ENCODE measurements at places on chromosomes 4 and X.

GRCh38 chrX:119648421-119648775, 42.2 kb upstream of the NKRF start:
- DNase-seq, result no peak

DNA sequence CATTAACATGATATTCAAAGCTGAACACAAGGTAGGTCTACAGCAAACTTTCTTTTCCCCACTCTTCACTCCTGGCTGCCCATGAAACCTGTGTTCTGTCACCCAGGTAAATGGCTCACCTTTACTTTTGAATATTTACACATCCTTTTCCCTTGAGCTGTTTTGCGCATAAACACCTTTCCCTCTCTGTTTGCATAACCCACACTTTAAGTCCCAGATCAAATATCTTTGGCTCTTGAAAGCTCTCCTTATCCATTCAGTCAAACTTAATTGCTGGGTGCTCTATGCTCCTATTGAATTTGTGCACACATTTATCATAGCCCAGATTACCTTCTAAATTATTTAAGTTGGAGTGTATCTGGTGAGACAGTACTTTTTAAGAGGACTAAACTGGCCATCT, 51.7 kb upstream of the ATP8A1 start:
- DNase-seq, result no peak

DNA sequence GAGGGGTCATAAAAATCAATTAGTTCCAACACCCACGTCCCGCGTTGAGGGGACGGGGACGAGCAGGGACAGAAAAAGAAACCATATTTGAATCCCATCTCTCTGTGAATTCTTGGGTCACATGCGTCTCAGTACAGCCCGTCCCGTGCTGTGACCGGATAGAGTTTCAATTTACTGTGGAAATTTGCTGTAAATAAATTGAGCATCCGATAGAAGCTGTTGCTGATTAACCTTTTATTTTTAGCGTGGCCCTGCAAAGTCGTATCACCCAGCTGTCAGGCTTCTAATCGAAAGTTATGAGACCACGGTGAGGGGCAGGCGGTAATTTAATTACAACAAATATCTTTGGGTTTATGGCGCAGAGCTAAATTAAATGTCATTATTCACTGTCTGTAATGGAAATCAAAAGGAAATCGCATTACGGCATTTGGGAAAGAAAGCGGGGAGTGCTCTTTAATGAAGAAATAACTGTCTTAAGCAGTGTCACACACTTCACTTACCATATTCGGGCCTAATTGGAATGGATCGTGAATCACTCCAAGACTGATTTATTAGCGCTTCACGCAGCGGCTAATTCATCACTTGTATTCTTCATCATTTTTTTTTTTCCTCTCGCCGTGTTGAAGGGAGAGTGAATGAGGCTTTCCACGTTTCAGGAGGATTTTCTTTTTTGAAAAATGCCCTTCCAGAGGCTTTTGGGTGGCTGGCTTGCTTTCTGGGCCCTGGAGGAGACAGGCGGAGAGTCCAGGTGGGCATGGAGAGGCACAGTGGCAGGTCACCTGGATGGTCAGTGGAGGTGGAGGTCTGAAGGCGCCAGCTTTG, 7.3 kb downstream of the SHOX start:
- no peak for DNase-seq

GRCh38 chr4:183030823-183031222, 68.2 kb upstream of the WWC2 start:
- no peak for DNase-seq

GRCh38 chr4:15655223-15656037, at the start of gene FBXL5:
TSS of gene FBXL5 (minus strand) at chr4:15655357. CDS start at chr4:15655287, 70 bp downstream.
- peak; percentile 73 for DNase-seq

- no peak for DNase-seq
Observed at GRCh38 chrX:11541510-11541909, 124.2 kb downstream of the ARHGAP6 start.

- DNase-seq, result no peak
Observed at GRCh38 chrX:148915474-148915873, 415.1 kb downstream of the AFF2 start.

DNA sequence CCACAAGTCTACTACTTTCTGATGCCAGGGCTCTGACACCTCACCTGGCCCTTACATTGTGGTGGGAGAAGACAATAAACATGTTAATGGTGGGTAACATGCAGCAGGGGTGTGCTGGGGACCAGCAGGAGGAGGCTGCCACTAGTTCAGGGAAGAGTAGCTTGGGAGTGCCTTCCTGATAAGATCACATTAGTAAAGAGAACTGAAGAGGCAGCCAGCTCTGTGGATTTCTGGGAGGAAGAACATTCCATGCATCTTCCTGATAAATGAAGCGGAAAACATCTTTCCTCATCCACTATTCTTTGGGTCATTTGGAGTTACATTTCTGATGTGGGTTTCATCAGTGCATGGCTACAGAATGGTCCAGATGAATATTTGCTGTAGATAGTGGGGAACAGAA, 9.0 kb downstream of the RNF150 start:
- no peak for DNase-seq

- DNase-seq, result no peak
Observed at GRCh38 chr4:33924811-33925210, 2319.5 kb downstream of the ARAP2 start.

GRCh38 chrX:350148-350533, 31.5 kb upstream of the GTPBP6 start:
- no peak for DNase-seq

- DNase-seq, result no peak
Observed at GRCh38 chrX:112235547-112235946, 153.0 kb upstream of the TRPC5 start.

DNA sequence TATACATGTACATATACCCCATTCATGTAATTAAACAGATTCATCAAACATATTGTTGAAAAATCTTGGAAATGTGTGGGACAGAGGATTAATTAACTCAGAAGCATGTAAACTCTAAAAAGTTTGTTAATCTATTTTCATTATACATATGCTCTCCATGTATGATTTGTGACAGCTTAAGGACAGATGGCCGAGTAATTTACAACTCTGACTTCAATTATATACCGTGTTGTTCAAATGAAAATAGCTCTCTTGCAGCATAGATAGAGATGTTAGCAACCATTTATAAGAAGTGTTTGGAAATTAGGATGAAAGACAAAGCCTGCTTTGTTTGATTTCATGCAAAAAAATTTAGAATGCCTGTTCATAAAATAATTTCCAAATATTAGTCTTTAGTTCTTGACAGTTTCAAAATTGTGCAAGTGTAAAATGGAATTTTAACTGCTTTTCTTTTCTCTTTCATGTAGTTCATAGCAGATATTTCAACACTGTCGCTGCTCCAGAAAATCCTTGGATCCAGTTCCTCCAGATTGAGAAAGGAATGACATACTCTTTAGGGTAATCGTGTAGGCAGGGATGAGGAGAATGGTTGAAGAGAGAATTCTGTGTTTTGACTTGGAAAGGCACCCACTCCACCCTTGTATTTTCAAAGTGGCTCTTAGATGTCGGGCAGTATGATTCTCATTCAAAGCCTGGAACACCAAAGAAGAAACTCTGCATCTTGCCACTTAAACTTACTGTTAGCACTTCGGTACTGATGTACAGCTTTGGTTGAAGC, 23.1 kb downstream of the AFF2 start:
- DNase-seq, result no peak

GRCh38 chrX:152632445-152633097, 5.1 kb upstream of the GABRQ start:
- no peak for DNase-seq

- DNase-seq, result no peak
Observed at GRCh38 chr4:62709618-62710252, 1509.6 kb downstream of the ADGRL3 start.

- no peak for DNase-seq
Observed at GRCh38 chrX:48154796-48155195, 24.4 kb downstream of the SPACA5B start.

DNA sequence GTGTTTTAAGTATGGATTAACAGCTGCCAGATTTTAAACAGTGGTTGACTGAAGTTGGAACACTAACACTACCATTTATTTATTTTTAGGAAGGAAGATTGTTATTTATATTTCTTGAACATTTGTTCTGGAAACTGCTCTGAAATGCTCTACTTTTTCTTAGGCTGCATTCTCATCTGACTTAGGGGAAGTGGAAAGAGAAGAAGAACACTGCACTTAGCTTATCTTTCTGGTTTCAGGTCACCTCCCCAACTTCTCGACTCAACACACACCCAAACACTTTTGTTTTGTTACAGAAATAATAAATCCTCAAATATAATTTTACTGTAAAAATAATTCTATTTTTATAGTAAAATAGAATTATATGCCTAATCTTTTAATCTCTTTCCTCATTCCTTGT, 18.6 kb downstream of the BLTP1 start:
- DNase-seq, result no peak

- DNase-seq, result no peak
Observed at GRCh38 chr4:101960431-101960830, 169.9 kb downstream of the BANK1 start.

- DNase-seq, result no peak
Observed at GRCh38 chr4:8580321-8581093, at the start of gene GPR78. TSS of gene GPR78 (plus strand) at chr4:8580392. CDS start at chr4:8580983, 591 bp downstream.

- no peak for DNase-seq
Observed at GRCh38 chr4:142817442-142817841, 28.7 kb downstream of the INPP4B start.

DNA sequence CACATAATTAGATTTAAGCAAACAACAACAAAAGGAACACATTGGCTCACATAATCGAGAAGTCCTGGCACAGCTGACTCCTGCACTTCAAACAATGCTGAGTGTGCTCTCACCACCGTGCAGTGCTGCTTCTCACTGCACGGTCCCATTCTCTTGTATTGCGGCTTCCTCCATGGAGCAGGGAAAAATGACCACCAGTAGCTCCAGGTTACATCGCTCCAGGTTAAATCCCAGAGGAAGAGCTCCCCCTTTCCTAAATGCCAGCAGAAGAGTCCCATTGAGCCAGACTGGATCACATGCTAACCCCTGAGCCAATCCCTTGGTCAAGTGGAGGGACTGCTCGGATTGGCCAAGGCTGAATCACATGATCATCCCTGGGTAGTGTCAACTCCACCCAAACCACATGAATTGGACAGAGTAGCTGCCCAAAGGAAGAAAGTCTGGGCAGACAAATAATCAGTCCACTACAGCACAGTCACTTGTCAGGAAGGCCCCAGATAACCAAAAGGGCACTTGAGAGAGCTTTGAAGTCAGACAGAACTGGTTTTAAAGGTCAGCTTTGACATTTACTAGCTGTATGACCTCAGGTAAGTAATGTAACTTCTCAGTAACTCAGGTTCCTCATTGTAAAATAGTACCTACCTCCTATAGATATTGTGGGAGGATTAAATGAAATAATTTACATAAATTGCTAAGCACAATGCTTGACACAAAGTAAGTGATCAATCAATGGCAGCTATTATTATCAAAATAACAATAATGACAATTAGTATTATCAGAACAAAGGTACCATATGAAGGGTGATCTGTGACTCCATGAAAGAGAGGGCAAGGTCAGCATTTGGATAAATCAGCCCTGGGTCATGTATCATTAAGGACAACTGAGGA, 14.3 kb downstream of the TEC start:
- DNase-seq, result no peak

DNA sequence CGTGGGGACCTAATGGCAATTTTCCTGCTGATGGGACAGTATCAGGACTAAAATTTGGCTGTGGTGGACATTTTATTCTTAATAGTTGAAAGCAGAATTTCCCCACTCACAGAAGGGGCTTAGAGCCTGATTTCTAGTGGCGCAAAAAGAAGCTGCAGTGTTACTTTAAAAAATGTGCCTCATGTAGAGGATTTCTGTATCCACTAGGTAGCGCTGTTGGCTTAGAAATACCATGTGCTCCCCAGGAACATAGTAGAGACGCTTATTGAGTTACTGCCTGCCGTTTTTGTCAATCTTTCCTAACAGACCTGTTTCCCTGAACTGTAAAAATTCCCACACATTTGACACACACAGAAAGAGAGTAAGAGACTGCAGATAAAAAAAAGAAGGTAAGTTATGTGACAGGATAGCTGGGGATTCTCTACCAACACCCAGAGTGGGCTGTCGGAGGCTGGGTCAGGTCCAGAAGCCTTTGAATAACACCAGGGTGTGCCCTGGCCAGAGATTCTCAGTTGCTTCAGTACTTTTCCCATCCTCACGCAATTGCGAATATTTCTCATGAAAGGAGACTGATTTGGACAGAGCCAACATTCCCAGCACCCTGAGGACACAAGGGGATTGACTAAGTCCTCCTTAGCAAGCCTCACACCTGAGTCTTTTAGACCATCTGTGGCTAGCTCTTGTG, 88.4 kb downstream of the ZXDA start:
- no peak for DNase-seq

- no peak for DNase-seq
Observed at GRCh38 chrX:19212037-19212436, 89.8 kb upstream of the ADGRG2 start.

- DNase-seq, result no peak
Observed at GRCh38 chr4:151573474-151573873, 164.5 kb downstream of the FHIP1A start.

DNA sequence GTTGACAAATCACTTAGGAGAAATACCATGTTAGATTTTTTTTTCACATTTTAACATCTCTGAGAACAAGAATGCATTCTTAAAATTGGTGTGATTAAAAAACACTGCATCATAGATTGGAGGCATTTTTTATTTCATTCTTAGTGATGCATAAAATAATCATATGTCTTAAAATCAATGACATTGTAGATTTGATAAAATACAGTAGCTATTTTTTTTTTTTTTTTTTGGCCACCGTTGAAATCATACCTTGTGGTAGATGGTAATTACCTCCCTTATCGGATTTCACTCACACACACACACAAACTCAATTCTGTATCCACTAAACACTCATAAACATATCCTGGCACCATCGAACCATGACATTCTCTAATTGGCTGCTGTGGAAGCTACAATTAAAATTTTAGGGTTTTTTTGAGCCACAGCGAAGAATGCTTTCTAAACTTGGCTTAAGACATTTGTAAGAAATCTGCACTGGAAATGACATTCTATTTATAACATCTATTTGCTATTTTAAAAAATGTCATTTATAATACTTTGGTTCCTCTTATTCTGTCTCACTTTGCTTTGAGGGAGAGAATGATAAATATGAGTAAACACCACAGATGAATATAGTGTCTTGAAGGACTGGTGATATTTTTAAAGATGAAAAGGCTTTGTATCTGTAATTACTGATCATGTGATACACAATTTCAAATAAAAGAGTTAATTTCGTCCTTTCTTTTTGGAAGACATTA, 60.1 kb downstream of the CCSER1 start:
- DNase-seq, result no peak

GRCh38 chr4:102342404-102343074, 2.7 kb downstream of the SLC39A8 start:
- DNase-seq, result no peak
